Epithelial cell of proximal tubule (primary cell): ENCODE measurements at places on chromosomes 5 and 9. TPM values are rescaled to one million over a fixed set of nuclear protein-coding genes. Genes with fewer than 3 reads are reported as not detected.

Gene THG1L
- 10.7 and 19.3 TPM in 2 replicates for total RNA-seq

Gene RASGEF1C
- total RNA-seq: not detected in 2 replicates

Gene NMUR2
- total RNA-seq: 0.22 TPM in 1 of 2 replicates, not detected in the other

Gene AIF1L
- 52.5 and 71.6 TPM in 2 replicates for total RNA-seq

Gene TMEM252
- not detected in 2 replicates for total RNA-seq

Gene ACOT12
- total RNA-seq: not detected in 2 replicates

Gene KCNN2
- total RNA-seq: 0.22 TPM in 1 of 2 replicates, not detected in the other

Gene PCDHAC2
- total RNA-seq: not detected in 2 replicates

Gene LCN12
- total RNA-seq: 1.2 TPM in 1 of 2 replicates, not detected in the other

Gene DBH
- total RNA-seq: not detected in 2 replicates

Gene LRRC70
- 0.29 TPM in 1 of 2 replicates, not detected in the other for total RNA-seq

Gene CCDC127
- 4.2 and 4.5 TPM in 2 replicates for total RNA-seq

Gene NRG2
- 0.43 and 1.5 TPM in 2 replicates for total RNA-seq

Gene MCTP1
- 9.7 and 18.0 TPM in 2 replicates for total RNA-seq
